ENCODE measurements at places on chromosomes 5 and 9.

GRCh38 chr9:74282526-74283253 lies 214.4 kb upstream of the RORB start:
- DNase-seq = no peak

- DNase-seq = no peak
Observed at GRCh38 chr5:152181461-152181860, 223.6 kb downstream of the NMUR2 start.

DNA sequence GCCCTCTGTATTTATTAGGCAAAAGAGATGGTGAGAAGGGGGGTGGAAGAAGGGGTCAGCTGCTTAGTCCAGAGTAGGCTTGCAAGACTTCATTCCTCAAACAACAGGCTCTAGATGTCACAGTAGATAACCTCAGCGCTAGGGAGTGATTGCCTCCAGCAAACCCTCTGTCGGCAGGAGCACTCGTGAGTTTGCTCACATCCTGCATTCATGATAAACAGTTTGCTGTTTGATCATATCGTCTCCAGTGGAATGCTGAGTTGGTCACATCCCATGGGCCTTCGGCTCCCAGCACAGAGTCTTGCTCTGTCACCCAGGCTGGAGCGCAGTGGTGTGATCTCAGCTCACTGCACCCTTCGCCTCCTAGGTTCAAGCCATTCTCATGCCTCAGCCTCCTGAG lies 3.6 kb downstream of the TTC23L start:
- DNase-seq = no peak

- DNase-seq = no peak
Observed at GRCh38 chr5:77267496-77267895, 57.0 kb downstream of the PDE8B start.

GRCh38 chr5:15752663-15753285 lies 252.8 kb downstream of the FBXL7 start:
- DNase-seq = peak; percentile 32

DNA sequence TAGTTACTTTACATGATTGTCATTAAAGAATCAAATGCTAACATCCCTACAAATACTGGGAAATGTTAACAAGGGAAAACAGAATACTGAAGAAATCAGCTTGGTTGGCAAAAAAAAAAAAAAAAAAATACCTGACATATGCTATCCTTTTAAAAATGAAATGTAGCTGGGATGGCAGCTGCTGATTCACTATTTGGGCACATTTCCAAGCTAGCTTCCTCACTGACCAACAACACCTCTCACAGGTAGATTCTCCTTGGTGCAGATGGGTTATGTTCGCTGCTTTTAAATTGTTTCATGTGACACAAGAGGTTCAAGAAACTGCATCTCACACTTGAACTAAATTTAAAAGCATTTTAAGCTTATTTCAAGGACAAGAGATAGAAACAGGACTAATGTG lies 6.1 kb upstream of the PRUNE2 start:
- DNase-seq = no peak

DNA sequence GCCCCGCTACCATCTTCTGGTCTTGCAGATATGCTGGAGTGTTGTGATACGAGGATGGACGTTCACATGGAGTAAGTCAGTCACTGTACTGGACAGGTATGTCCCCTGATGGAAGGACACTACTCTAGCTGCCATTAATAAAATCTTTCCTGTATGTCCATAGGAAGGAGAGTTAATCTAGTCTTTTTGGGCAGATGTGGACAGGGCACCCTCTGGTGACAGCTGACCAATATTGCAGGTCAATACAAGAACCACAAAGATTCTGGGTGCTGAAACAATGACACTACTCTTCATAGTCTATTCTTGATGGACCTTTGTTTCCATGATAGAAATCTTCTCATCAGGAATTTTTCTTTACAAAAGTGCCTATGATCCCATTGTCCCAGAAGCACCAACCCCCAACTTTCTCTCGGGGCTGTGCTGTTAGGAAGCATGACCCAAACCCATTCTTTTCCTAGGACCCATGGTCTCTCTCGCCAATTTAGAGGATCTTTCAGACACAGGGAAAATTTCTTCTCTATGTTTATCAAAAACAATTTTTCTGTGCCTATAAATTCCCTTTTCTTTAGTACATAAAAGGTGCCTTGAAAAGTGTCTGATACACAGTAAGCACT lies 376.9 kb downstream of the DTWD2 start:
- DNase-seq = peak; percentile 62

DNA sequence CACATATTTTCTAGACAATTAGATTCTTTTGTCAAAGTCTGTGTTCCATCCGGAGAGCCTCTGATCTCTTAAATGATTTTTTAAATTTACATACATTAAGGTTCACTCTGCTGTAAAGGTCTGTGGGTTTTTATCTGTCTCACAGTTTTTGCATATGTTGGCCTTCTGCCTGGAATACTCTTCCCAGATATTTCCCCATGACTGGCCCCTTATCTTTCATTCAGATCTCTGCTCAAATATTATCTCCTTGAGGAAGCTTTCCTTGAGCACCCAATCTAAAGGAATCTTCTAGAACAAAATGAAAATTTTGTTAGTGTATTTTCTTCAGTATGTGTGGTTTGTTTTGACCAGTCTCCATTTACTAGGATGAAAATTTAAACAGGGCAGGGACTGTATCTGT lies 26.3 kb downstream of the FAF2 start:
- no peak for DNase-seq
